ENCODE measurements at places on chromosomes 1 and 21.

- DNase-seq: no peak
Measured at GRCh38 chr1:22886211-22886610, 86.5 kb downstream of the LACTBL1 start.

DNA sequence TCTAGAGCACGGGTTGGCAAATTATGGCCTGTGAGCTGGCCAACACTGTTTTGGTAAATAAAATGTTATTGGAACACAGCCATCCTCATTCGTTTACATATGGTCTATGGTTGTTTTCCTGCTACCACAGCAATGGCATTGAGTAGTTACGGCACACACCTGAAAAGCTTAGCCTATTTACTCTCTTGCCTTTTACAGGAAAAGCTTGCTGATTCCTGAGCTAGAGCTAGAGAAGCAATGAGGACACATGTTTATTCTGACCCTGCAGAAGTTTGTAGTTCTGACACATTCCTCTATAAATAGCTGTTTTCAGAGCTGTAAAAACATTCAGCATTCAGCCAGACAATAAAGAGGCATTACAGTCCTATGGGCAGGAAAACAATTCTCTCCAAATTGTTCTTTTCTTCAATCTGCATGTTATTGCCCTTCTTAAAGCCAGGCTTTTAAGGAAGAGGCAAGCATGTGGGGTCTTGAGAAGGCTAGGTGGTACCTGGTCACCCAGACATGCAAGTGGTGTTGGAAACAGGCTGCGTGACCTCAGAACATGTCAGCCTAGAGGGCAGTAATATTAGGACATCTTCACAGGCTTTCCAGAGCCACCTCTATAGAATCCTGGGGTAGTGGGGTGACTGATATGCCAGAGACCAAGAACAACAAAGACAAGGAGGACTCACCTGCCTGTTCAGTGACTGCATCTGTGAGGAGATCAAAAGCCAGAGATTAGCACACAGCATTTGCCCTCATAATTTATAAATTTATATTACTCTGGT is 1.6 kb downstream of the FCRL2 start:
- DNase-seq: no peak

DNA sequence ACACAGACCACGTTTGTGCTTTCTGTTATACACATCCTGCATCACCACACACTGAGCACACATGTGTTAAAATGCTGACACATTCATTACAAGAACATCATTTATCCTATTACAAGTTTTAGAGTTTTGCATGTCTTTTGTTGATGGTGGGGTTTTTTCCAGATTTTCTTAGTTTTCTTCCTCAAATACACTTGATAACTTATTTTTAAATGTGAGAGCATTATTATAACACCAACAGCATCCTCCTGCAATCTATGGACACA is 67.3 kb downstream of the TGFBR3 start:
- DNase-seq: no peak

- no peak for DNase-seq
Measured at GRCh38 chr21:40334159-40334558, 466.9 kb downstream of the PCP4 start.

DNA sequence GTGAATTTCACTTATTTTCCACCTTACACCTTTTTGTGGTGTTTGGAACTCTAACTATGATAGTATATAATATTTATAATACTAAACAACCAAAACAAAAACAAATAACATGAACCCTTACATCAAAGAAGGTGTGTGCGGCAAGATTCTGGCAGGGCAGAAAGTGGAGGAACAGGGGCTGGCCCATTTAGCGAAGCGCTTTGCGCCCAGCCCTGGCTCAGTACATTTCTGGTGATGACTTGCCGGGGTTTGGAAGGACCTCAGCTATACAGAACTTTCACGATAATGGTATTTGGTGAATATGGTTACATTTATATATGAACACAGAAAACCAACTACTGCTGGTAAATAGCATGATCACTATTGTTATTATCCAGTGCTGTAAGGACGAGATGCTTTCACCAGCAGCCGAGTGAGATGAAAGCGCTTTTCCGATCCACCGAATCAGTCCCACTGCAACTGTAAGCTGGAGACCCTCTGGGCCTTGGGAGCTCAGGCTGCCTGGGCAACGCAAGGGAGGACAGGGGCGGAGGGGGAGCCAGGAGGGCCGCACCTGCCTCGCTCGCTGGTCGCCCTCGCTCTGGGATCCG is 63.9 kb downstream of the CD247 start:
- no peak for DNase-seq

DNA sequence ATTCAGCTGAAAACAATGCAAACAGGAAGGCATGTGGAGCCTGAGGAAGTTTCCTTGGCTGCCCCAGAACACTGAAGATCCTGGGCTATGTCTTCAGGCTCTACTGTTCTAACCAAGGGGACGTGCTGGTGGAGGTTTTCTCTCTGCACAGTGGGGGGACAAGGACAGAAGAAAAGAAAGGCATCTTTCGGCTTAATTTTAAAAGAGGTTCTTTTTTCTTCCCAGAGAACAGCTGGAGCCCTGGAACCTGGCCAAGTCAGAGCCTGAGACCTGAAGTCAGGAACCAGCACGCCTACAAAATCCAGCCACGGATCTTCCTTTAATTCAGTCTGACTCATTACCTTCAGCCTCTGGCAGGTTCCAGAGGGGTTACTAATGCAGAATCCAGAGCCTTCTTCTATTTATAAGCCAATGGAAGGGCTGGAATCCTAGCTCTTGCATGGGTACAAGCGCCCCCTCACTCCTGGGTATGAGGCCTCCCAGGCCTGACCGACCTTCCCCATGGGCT is 19.8 kb downstream of the CTNNBIP1 start:
- no peak for DNase-seq

- DNase-seq: no peak
Measured at GRCh38 chr1:55640708-55641473, 425.7 kb upstream of the USP24 start.

GRCh38 chr1:52814465-52814864 is 28.1 kb upstream of the ZYG11A start:
- no peak for DNase-seq

DNA sequence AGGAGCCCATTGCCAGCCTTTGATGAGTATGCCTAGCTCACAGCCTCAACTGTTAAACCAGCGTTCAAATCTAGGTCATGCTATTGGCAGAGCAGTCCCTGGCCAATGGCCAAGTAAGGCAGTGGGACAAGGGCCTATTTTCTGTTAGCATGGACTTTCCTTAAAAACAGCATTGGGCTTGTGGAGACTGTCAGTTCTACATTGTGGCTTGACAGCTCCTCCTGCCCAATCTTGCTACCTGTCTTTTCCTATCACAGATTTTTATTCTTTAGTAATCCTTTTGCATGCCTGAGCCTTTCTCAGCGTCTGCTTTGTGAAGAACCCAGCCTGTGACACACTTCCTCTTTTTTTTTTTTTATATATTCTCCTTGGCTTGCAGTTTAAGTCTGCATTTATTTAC is 56.4 kb downstream of the DIP2A start:
- no peak for DNase-seq

DNA sequence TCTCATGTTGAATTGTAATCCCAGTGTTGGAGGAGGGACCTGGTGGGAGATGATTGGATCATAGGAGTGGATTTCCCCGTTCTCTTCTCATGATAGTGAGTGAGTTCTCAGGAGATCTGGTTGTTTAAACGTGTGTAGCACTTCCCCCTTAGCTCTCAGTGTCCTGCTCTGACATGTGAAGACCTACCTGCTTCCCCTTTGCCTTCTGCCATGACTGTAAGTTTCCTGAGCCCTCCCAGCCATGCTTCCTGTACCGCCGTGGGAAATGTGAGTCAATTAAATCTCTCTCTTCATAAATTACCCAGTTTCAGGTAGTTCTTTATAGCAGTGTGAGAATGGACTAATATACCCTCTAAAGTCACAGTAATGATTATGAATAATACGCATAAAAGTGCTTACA is 248.4 kb upstream of the LRRC7 start:
- no peak for DNase-seq

- DNase-seq: no peak
Measured at GRCh38 chr1:110348050-110348449, 8.9 kb downstream of the RBM15 start.

- no peak for DNase-seq
Measured at GRCh38 chr21:44529011-44529421, 11.0 kb downstream of the KRTAP10-1 start.

DNA sequence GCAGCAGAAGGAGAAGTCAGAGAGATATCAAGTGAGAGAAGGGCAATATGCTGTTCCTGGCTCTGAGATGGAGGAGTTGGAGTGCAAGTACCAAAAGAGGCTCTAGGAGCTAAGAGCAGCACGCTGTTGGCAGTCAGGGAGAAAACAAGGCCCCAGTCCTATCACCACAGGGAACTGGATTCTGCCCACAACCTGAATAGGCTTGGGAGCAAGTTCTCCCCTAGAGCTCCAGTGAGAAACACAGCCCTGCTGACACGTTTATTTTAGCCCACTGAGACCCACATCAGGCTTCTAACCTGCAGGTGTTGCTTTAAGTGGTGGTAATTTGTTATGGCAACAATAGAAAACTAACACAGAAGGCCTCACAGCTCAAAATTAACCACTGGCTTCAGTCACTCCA is 31.8 kb upstream of the ZNF644 start:
- no peak for DNase-seq

DNA sequence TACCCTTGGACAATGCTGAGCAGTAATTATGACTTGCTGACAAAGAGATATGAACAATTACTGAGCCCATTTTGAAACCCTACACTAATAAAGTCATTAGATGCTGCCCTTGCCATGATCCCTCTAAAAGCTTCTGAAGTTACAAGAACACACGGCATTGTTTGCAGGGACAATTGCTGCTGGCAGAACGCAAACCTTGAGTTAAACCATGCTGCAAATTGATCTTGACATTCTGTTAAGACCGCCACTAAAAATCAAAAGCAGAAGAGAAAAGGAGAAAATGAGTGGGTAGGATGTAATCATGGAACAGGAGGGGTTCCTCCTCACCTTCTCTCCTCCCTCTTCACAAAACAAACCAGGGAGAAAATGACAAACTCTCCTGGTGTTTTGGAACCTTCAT is 136.2 kb upstream of the DMRTA2 start:
- no peak for DNase-seq

- DNase-seq: no peak
Measured at GRCh38 chr1:233327651-233328141, at the start of gene MAP3K21. Gene MAP3K21 (plus strand): TSS chr1:233327724. CDS start chr1:233328029, 305 bp downstream.

DNA sequence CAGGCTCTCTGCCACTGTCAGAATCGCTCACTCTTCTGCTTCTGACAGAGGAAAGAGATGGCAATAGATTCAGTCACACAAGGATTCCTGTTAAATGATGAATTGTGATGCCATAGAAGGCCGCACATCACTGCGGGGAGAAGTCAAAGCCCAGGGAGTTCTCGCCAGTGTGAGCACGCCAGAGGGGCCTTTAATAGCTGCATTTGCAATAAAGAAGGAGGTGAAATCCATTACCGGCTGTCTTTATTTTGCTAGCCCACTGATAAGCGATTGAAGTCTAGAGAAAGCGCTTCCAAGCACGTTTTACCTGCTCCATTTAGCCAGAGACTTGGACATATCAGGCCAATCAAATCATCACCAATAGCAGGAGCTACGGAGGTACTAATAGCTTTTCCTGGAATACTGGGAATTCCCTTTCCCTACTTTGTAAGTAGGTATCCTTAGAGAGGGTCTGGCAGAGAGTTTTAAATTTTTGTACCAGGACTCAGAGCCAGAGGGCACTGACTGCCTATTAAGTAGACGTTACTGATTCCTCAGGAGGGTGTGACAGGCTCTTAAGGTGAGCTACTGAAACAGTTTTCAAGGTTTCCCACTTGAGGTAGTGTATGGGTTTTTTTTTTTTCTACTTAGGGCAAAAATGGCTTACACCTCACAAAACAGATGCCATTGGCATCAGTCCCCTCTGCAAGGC is 10.2 kb upstream of the TARBP1 start:
- no peak for DNase-seq

GRCh38 chr1:55214212-55214933 is 791 bp downstream of the USP24 start:
- no peak for DNase-seq

GRCh38 chr1:231869364-231869763 is 242.8 kb downstream of the DISC1 start:
- no peak for DNase-seq

- DNase-seq: no peak
Measured at GRCh38 chr1:89633800-89634625, 1.1 kb downstream of the LRRC8C start.

GRCh38 chr1:181767001-181767708 is 283.8 kb downstream of the CACNA1E start:
- DNase-seq: no peak

DNA sequence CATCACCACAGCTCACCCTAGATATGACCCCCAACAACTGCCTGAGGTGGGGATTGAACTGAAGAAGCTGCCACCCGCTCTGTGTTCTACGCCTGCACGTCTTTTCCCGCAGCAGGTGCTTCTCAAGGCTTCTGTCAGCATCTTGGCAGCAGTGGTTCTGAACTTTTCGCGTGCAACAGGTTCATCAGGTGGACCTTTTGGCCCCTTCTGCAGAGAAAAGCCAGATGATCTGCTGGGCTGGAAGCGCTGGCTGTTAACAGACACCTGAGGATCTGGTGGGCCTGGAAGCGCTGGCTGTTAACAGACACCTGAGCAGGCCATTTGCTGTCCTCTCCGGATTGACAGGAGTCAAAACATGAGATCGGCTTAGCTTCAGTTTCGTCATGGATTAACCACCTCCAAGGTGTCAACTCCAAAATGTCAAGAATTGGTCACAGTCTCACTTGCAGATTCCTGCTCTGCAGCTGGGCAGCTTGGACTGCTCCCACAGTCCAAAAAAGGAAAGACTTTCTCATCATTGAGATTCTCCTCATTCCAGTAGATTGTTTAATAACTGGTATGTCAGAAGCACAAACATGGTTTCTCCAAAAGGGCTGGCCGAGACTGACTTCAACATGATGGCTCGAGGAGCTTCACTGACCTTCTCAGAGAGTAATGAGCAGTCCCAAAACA is 4.7 kb downstream of the C1orf174 start:
- DNase-seq: no peak

GRCh38 chr1:86345042-86345441 is 51.1 kb downstream of the ODF2L start:
- no peak for DNase-seq

DNA sequence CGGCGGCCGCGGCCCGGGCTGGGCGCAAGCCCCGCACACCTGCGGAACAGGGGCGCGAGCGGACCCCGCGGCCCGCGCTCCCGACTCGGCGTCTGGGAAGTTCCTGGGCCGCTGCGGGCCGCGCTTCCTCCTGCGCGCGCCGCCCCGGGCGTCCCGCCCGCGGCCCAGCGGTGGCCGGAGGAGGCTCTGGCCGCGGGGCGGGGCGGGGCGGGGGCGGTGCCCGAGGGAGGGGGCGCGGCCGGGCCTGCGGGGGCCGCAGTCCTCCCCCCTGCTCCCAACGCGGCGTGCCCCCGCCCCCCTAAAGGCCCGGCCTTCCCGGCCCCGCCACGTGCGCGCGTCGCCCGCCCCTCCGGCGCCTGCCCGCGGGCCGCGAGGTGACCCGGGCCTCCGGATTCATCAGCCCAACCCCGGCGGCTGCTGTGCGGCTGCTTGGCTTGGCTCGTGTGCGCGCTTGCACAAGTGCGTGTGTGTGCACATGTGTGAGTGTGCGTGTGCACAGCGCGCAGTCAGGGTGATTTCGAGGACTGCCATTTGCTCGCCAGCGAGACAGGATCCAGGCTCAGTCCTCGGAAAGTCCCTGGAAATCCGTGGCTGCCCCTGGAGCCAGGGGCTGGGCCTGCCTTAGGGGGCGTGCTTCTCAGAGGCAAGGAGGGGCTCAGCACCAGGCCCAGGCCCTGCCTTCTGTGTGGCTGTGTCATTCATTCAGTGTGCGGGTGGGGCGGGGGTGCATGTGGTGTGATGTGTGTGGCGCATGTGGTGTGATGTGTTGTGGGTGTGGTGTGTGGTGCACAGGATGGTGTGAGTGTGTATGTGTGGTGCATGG is at the start of gene C2CD2:
Gene C2CD2, minus strand, starts transcription at position 188 of the 823 bp plus-strand sequence. CDS start 370 bp downstream, outside the sequence.
- DNase-seq: no peak

- no peak for DNase-seq
Measured at GRCh38 chr1:78153092-78153736, 107.4 kb downstream of the GIPC2 start.
